Stimulated activated CD8-positive, alpha-beta memory T cell treated with anti-CD3 and anti-CD28 coated beads, Interleukin-12 subunit alpha, Interleukin-12 subunit beta, amount 100 ng/mL, for 4 hours (primary cell): ENCODE measurements at places on chromosomes 12 and 14.

DNA sequence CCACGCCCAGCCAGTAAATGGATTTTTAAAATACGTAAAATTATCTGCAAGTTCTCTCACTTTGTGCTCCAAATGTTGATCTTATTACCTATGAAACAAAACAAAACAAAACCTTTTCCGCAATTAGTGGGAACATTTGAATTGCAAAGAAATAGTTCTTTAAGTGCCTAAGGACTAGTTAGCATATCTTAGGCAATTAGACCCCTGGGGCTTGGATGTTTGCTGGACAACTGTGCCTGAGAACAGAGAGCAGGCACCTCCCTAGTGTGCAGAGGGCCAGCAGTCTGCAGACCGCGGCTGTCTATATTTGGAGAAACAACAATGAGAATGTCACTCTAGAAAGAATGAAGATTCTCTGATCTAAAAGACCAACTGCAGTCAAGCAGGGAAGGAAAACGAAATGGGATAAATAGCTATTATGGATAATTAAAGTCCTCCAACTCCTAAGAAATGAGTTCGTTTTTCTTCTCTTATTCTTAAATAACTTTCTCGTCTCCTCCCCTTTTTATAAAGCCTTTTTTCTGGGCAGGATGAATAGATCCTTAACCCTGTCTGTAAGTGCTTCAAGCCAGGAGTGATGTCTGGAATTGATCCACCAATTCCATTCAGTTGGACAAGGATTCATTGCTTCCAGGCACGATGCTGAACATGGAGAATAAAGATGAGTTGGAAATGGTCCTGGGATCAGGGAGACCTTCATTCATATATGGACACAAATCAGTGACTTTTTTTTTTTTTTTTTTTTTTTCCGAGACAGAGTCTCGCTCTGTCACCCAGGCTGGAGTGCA is 16.2 kb downstream of the SLC17A8 start:
- no peak for DNase-seq

GRCh38 chr14:58954901-58955861 is 233.3 kb upstream of the DAAM1 start:
- DNase-seq: no peak

DNA sequence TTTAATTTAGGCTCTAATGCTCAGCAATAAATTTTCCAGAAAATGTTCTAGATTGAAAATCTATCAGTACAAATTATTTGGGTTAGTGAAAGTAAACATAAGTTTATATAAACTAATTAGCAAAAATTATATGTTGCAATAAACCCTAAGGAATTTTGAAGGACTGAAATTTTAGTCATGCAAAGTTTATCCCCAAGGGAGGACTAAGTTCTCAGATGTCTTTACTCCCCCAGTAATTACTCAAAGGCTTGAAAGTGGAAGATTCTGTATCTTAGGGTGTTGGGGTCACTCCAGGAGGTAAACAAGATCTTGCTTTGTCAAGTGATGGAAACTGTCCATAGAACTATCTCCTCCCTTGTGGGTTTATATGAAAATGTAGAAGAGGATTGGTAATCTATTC is 183.7 kb downstream of the AKAP6 start:
- DNase-seq: no peak

DNA sequence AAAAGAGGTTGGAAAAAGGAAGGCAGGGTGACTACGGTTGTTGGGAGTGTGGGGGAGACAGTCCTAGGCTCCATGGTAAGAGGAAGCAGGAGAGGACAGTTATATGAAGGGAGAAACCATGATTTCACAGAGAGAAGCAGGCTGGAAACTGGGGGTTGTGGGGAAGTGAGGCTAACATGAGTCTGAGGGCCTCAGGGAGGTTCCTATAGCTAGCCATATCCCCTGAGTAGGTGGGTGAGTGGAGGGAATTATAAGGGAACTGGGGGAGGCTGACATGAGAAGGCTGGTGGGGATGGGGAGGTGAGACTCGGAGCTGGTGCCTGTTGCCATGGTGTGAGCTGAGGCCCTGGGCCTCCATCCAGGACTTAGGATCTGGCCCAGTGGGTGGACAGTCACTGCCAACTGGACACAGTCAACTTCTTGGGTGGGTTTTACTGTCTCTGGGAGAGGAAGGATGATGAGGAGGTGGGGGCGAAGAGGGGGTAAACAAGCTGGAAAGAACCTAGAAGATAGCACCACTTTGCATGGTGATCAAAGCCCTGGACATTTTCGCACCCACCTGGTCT is 1.4 kb downstream of the RNASE13 start:
- no peak for DNase-seq

- no peak for DNase-seq
Measured at GRCh38 chr12:127943481-127944210, 323.3 kb upstream of the TMEM132C start.

- DNase-seq: no peak
Measured at GRCh38 chr14:85617791-85618190, 87.8 kb downstream of the FLRT2 start.
